ENCODE measurements at places on chromosomes 6 and 20. TPM values are rescaled to one million over a fixed set of nuclear protein-coding genes. Genes with fewer than 3 reads are reported as not detected.
A peak's percentile ranks its signal among the peaks of the same experiment; 100 is the strongest.

DNA sequence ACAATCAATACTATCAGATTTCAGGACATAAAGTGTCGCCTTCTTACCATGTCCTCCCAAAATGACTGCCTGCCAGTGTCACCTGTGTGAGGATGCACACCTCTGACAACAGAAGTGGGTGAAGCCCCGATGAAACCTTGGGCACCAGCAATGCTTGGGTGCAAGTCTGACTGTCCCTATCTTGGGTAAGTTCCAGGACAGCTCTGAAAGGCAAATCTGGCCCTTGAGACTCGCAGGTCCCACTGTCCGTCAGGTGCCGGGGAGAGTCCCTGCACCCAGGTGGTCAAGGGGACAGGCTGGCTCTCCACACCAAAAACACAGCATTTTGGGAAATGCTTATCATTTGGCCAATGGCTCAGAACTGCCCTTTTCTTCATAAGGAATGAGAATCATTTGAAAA lies 43.3 kb downstream of the EZR start:
- no peak for DNase-seq

The GGTLC1 gene
- not detected for total RNA-seq

DNA sequence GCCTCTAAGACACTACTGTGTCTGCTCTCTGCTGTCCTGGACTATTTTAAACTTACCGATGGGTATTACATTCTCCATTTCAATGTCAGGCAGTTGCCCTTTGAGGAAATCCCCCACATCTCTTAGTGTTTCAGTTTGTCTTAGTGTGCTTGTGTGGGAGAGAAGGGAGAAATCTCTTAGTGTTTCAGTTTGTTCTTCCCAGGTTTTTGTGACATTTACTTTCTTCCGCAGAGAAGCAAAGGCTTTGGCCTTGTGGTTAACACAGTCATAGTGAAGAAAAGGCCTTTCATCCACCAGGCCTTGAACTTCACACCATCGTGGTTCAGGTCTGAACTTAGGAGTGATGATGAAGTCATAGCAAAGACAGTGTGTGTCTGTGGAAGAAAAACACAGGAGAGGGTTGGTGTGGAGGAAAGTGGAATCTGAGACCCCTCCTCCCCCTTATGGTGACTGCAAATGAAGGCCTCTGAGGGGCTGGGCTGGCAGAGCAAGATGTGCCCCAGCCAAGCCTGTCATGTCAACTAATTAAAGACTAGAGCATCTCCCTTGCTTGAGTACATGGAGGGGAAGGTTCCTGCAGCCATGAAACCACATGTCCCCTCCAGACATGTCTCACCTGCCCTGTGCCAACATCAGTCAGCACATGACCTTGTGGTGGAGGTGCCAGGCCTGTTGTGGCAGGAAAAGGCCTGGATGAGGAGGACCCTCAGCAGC lies 23.9 kb downstream of the RAET1L start:
- DNase-seq: peak; percentile 46

The XKR7 gene
- 0.04 TPM for total RNA-seq

DNA sequence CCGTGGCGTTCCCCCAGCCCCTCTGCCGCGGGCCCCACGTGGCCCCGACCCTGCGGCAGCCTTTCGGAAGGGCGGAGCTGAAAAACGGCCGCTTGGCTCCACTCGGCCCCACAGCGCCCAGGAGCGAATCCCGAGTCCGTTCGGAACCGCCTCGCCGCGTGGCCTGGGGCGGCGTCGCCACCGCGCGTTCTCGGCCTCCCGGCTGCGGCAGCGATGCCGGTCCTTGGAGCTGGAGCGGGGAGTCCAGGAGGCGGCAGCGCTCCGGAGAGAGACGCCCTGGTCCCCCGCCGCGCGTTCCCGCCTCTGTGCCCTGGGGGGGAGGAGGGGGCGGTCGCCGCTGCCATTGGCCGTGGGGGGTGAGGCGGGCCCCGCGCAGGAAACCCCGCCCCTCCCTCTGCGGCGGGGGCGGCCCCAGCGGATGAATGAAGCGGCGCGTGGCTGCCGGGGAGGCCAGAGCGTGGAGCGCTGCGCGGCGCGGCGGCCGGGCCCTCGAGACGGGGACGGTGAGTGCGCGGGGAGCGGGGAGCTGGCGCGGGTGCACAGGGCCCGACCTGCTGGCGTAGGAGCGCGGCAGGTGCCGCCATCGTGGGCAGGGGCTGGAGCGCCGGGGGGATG lies at the start of gene SLCO4A1:
Gene SLCO4A1 (plus strand): TSS at position 453 of the 615 bp plus-strand sequence. CDS start 13,952 bp downstream, outside the sequence.
- peak; percentile 94 for DNase-seq

- no peak for DNase-seq
Observed at GRCh38 chr20:258269-258858, 840 bp downstream of the DEFB132 start.

GRCh38 chr6:126976253-126976797 lies 142.1 kb upstream of the RSPO3 start:
- DNase-seq: no peak

- no peak for DNase-seq
Observed at GRCh38 chr6:44327760-44328159, 14.6 kb upstream of the AARS2 start.

DNA sequence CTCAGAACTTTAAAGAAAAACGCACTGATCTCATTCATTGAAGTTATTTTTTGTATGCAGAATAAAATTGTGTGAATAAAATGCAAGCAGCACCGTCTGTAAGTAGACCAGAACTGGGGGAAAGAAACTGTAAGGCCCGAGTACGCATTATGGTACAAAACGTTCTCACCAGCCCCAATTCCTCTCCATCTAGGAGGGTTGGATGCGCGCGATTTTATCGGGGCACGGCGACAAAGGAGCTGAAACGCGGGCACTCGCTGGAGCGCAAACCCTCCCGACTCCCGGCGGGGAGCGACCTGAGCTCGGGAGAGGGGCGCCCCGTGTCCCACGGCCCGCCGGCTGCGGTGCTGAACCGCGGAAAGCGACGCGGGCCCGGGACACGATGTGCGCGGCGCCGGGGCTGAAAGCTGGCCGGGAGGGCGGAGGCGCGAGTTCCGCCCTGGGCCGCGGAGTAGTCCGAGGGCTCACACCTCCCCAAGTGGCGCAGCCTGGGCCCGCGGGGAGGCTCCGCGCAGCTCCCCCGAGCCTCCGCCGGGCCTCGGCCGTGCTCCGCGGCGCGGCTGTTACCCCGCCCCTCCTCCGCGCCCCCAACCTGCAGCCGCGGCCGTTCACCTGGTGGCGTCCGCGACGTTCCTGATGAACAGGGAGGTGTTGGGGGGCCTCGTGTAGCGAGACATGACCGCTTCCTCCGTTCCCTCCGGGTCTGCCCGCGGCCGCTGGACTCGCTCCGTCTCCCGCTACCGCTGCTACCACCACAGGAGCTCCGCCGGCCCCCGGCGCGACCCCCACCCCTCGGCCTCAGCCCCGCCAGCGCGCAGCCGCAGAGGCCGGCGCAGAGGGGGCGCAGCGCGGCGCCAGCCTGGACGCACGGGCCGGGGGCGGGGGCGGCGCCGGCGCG lies at the start of gene SRSF12:
Gene SRSF12 (minus strand): TSS at position 861 of the 898 bp plus-strand sequence. CDS start 184 bp downstream, at position 677.
- peak; percentile 57 for DNase-seq

The CD83 gene
- 46.9 TPM for total RNA-seq

The VARS1 gene
- 176 TPM for total RNA-seq

- DNase-seq: no peak
Observed at GRCh38 chr6:34472425-34472824, 6.5 kb downstream of the PACSIN1 start.

- no peak for DNase-seq
Observed at GRCh38 chr6:127069659-127070279, 48.7 kb upstream of the RSPO3 start.

GRCh38 chr6:28953039-28953584 lies 29.3 kb upstream of the TRIM27 start:
- DNase-seq: peak; percentile 52

DNA sequence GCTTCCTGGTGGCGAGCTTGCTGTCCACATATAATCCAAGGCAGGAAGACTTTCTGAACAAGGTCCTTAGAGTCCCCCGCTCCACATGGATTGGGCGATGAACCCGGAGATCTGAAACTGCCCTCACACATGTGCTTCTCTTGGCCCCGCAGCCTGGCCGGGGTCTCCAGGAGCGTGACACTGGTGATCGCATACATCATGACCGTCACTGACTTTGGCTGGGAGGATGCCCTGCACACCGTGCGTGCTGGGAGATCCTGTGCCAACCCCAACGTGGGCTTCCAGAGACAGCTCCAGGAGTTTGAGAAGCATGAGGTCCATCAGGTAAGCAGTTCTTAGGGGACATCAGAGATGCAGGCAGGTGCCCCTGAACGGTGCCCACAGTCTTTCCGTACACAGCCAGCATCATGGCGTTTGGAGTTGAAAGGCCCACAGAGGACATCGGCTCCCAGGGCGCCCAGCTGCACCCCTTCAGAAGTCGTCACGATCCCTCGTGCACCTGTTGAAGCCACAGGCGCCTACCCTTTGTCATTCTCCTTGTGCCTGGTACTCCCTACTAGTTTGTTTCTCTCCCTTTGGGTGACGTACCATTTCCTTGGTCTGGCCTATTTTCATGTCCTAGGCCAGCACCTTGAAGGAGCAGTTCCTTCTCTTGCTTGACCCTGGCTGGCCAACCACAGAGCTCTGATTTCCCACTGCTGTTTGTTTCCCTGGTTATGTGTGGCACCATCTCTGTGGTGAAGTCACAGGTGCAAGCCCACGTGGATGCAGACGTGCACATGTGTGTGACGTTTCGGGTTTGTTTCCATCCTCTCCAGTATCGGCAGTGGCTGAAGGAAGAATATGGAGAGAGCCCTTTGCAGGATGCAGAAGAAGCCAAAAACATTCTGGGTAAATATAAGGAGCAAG lies 43.3 kb upstream of the IRF4 start:
- no peak for DNase-seq

GRCh38 chr6:128076843-128077242 lies 176.0 kb upstream of the THEMIS start:
- no peak for DNase-seq

- DNase-seq: no peak
Observed at GRCh38 chr6:150987371-150987828, 121.9 kb downstream of the MTHFD1L start.

DNA sequence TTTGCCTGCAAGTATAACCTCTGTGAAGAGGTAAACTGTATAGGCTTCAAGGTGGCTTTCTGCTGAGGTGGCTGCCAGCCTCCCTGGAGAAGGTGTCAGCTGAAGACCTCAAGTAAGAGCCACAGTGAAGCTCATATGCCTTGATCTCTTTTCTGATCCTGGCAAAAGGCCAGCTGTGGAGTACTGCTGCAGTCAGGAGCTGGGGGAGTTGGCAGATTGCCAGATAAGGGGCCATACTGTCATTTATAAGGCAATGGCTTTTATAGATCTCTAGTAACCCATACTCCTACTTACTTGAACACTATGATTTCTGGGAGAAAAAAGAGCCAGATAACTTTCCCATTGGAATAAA lies 8.8 kb upstream of the CEP85L start:
- peak; percentile 65 for DNase-seq

All from activated naive CD8-positive, alpha-beta T cell treated with anti-CD3 and anti-CD28 coated beads for 36 hours (primary cell).